Iris pigment epithelial cell (primary cell): ENCODE measurements at places on chromosomes 4 and X.

DNA sequence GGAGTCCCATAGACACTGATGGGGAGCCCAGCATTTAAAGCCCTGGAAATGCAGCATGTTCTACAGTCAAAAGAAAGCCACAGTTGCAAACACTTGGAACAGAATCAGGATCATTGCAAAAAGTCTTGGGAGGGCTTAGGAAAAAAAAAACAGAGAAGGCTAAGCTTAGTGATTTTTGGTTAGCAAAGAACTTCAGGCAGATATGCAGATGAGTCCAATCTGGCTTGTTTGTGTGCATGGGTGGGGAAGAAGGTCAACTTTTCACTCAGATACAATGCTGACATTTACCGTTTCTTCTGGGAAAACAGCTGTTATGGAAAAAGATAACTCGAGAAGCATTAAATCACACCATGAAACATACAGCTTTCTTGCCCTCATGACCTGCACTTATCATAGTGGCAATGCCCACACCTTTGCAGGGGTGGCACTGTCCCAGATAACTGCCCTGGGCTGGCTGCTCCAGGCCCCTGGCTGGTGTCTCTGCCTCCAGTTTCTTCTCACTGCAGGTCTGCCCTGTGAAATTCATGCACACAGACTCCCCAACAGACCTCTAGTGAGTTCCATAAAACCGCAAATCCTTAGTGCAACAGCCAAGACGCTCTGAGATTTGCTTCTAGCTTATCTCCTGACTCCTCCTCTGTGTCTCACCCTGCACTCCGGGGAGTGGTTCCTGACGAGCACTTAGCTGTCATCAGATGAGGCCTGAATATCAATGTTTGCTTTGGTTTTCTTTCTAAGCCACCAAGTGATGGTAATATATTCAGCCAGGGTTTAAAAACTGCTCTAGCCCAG lies 99.2 kb downstream of the DRD5 start:
- peak; percentile 70 for DNase-seq

GRCh38 chrX:107117993-107118321 lies 665 bp downstream of the RBM41 start:
- peak; percentile 4 for DNase-seq

- peak; percentile 40 for DNase-seq
Observed at GRCh38 chr4:111398906-111399330, 746.3 kb upstream of the FAM241A start.

DNA sequence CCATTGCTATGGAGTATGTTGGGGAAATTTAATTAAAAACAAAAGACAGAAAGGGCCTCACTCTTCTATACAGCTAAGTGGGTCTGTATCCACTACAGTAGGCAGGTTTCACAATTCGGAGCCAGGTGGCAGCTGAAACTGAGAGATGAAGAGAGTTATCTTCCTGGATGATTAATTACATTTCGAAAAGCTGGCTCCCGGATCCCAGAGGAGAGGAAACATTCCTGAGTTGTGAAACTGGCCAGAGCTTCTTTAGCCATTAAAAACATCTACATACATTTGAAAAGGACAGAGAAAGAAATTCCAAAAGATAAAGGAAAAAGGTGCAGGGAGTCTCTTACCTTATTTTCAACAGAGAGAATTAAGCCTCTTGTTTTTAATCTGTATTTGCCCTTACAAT lies 15.5 kb upstream of the PDZD4 start:
- DNase-seq: peak; percentile 4

DNA sequence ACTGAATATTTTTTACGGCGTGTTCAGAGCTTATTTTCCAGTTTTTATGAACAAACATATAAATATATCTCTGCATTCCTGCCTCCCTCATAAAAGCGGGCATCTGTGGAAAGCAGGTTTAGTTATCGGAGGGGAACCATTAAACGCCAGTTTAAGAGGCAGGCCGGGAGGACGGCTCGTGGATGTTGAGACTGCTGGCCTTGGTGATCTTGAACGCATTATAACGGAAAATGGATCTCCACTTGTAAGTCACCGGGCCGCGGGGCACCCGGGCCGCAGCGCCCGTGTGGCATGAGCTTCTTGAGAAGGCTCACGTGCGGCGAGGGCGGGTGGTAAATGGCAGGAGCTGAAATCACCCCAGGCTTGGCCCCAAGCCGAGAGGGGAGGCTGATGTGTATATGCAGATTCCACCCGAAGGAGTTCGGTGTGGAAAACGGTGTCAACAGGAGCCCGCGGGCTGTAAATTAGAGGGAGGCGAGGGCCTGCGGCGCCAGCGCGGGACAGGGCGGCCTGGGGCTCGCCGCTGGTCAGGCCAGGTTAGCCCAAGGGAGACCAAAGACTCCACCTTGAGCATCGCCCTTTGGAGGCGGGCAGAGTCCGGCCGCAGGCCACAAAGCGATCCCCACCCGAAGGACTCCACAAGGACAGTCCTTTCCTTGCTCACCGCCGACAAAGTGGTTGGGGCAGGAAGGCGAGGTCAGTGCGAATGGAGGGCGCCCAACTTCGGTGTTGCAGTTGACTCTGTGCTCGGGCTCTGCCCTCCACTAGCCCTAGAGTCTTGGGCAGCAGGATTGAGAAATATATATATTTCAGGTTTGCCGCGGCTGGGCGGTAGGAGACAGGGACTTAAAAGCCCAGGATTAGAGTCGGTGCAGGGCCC lies 1.3 kb upstream of the HAND2 start:
- no peak for DNase-seq

GRCh38 chr4:189092581-189092980 lies 848.1 kb upstream of the FRG1 start:
- peak; percentile 39 for DNase-seq

DNA sequence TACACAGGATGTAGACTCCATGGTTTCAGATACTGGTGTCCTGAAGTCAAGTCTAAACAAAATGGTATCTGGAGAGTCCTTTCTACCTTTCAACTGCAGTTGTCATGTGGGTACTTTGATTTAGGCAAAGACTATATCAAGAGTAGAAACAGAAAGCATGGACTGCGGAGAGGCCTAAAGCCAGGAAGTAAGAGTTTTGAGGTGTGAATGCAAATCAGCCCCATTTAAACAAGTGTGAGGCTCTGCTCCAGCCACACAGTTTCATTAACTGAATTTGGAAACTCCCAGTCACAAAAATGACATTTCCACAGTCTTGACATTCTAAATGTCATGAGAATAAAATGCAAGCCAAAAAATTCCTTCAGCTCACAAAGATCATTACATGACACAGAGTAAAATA lies 87.2 kb upstream of the MCF2 start:
- DNase-seq: no peak

DNA sequence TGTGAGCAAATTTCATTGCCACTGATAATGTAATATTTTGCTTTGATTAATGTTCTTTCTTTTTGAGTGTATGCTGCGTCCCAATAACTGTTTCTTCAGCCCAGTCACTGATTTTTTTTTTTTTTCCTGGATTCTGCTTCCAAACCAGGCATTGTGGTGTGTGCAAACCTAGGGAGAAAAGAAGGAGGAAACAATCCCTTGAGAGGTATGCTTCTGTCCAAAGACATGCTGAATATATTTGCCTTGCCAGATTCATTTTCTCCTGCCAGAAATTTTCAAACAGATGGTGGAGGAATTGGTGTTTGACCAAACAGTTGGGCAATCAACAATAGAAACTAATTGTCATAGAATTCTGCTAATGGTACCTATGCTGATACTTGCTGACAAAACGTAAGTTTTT lies 753.6 kb downstream of the RPA4 start:
- DNase-seq: no peak

GRCh38 chr4:180380733-180381132 lies 1862.5 kb upstream of the TENM3 start:
- DNase-seq: peak; percentile 26

GRCh38 chrX:18985186-18985435 lies 1.2 kb upstream of the PHKA2 start:
- DNase-seq: peak; percentile 4

GRCh38 chr4:66943112-66943511 lies 602.2 kb downstream of the CENPC start:
- no peak for DNase-seq

GRCh38 chr4:95508421-95508820 lies 40.4 kb downstream of the UNC5C start:
- peak; percentile 47 for DNase-seq

DNA sequence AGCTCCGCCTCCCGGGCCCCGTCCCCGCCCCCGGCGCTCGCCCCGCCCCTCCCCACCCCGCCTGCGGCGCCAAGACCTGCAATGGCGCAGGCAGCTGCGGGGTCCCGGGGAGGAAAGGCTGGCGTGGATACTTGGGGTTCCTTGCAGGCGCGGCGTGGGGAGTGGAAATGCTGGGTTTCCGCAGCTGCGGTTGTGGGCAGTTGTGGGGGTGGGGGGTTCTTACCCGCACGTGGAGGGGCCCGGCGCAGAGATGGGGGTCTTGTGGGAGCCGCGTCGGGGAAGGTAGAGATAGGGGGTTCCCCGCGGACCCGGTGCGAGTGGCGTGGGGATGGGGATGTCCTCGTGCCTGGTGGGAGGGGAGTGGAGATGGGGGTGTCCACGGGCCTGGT lies 680 bp upstream of the ASMTL start:
- DNase-seq: no peak

DNA sequence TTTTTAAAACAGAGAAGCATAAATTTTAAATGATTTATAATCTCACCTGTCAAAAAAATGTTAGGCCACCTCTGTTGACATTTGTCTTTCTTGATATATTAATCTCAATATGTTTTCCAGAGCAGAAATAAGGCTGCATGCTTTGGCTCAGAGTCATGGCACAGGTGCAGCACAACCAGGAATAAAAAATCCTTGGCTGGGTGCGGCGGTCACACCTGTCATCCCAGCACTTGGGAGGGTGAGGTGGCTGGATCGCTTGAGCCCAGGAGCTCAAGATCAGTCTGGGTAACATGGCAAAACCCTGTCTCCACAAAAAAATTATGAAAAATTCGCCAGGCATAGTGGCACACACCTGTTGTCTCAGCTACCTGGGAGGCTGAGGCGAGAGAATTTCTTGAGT lies 18.1 kb downstream of the CPLX1 start:
- DNase-seq: no peak

DNA sequence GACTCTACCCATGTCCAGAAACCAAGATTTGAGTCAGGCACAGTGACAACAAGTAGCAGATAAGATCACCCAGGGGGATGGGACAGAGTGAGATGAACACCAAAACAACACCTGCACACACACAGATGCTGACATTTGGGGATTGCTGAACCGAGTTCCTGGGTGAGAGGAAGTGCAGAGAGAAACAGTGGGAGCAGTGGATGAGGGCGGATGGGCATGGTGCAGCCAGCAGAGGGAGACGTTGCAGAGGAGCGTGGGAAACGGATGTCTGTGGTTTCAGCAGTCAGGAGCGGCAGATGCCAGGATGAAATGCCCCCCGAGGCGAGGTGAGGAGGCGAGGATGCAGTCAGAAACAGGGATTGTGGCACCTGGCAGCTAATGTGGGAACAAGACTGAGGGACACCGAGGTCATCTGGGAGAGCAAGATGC lies 78.6 kb upstream of the STS start:
- peak; percentile 42 for DNase-seq

DNA sequence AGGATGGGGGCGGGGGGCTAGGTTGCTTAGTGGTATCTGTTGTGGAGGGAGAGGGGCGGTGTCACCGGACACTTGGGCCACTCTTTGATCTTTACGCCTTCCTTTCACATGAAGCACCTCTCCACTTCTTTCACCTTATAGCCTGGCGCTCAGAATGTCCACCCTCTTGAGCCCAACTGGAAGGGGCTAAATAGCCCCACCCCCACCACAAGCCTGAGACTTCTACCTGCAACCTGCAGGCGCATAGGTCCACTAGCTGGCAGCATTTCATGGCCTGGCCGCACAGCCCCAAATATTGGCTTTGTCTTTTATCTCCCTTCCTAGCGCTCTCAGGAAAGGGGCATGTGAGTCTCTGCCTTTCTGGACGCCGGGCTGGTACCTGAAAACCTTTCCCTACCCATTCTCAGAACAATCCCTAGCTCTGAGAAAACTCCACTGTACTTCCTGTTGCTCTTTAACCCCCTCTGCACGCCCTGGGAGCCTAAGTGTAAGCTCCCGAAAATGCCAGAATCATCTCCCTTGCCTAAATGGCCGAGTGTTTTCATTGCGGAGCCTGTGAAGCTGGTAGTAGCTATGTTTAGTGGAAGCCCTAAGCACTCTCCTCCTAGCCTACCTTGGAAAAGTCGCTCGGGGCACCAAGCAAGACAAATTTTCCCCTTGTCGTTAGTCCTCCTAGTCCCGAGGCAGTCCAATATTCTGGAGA lies 1.2 kb upstream of the TRPC5 start:
- no peak for DNase-seq

DNA sequence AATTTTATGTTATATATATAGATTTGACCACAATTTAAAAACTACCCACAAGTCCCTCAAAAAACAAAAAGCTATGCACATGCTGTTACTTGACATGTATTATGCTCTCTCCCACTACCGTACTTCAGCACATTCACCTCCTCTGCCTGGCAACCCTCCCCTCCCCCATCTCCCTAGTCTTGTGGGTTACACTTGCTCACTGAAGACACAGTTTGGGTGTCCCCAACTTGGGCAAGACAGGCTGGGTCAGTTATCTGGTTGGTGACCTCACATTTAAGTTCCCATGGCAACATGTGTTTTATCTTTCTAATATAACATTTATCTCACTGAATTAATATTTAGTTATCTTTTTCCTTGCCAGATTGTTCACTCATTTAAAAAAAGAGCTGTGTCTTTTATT lies 32.7 kb downstream of the SEC24D start:
- no peak for DNase-seq

DNA sequence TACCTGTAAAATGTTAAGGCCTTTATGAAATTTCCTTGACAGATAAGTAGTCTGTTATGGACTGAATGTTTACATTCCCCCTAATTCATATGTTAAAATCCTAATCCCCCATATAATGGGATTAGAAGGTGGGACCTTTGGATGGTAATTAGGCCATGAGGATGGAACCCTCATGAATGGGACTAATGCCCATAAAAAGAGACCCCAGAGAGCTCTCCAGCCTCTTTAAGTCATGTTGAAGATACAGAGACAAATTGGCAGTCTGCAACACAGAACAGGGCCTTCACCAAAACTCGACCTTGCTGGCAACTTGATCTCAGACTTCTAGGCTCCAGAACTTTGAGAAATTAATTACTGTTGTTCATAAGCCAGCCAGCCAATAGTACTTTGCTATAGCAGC lies 1344.5 kb upstream of the PCDH7 start:
- no peak for DNase-seq

- DNase-seq: no peak
Observed at GRCh38 chrX:20538974-20539373, 272.3 kb upstream of the RPS6KA3 start.

DNA sequence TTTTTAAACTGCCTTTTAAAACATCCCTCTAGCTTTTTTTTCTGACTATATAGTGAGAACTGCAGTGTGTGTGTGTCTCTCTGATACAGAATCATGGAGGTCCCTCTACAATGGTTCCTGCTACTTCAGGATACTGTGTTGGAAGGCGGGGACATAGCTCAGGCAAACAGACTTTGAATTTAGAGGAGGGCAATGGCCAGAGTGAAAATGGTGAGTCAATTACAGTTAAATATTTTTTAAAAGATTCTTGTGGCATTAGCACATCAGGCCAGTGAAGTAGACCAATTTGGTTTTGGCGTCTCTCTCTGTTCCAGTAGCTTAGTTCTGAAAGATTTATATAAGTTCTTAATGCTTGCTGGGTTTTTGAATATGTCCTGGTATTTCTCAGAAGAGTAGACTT lies 47.1 kb downstream of the ALG13 start:
- no peak for DNase-seq

GRCh38 chrX:32155044-32155638 lies 1056.2 kb downstream of the DMD start:
- DNase-seq: no peak
